Gastroesophageal sphincter (tissue), 4 donors: ENCODE measurements at places on chromosomes 12 and 14.

GRCh38 chr12:124747426-124748161, 116.1 kb downstream of the SCARB1 start:
- ATAC-seq = no peak

- no peak for ATAC-seq
These were observed 16.1 kb downstream of the ISCA2 start for GRCh38 chr14:74509587-74510222.

GRCh38 chr12:54565310-54565985, 16.0 kb downstream of the PDE1B start:
- ATAC-seq = no peak

DNA sequence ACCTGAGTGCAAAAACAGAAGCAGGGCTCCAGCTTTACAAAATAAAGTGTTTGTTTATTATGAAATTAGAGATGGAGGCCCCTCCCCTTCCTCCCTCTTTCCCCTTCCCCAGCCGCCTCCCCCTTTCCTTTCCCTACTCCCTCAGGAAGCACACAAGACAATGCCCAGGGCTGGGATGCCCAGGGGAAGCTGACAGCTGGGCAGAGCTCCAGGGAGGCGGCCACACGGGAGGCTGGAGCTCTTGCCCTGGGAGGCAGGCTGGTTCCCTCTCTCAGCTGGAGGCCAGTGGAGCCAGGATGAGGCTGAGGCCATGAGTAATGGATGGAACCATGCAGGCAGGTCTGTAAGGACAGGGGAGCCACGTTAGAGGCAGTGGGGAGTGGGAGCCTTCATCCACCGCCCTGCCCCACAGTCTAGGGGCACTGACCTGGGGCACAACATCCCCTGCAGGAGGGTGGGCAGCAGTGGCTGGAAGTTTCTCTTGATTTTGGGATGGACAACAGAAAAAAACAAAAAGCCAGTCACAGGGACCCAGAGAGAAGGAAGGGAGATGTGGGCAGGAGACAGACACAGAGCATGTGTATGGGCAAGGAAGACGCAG, 5.1 kb downstream of the PSMB11 start:
- ATAC-seq = no peak

DNA sequence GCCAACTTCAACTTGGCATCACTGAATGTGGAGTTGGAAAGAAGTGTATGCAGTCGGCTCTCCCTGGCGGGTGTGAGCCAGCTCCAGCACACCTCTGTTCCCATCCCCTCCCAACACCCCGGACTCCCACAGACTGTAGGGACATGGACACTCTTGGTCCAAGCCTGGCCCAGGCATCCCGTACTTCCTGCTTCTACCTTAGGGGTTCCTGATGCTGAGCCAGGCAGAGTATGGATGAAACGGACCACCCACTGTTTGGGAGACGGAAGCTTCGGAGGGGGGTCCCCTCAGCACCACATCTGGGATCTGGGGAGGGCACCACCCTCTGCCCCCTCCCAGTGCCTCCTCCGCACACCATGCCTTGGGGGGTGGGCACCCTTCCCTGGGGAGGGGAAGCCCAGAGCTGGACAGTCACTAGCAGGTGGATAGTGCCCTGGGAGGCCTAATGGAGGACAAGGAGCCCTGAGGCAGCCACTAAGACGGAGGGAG, 62.0 kb downstream of the LGMN start:
- ATAC-seq = no peak

GRCh38 chr12:4506870-4507269, 31.8 kb upstream of the RAD51AP1 start:
- ATAC-seq = no peak

DNA sequence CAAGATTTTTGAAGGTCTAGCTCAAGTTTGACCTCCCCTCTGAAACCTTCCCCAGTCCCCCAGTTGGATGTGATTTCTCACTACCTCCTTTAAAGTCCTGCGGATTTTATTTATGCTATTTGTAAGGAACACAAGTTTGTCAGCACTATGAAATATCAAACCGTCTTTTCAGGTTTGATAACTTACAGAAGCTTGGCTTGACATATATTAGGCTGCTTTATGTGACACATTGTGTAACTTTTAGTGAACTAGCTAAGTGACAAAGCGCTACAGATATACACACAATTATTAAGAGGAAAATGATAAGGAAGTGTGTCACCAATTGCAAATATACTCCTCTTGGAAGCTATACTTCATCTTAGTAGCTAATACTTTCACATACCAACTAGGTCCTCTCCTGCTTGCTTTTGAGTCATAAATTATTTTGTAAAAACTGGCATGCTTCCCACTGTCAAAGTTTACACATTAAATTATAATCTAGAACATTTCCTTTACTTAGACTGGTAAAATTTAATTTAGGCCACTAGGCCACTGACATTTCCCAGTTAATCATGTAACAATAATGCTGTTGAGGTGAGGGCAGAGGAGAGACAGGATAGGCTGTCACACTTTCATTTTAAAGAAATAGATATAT, 149.5 kb downstream of the TMTC3 start:
- ATAC-seq = no peak

- ATAC-seq = no peak
These were observed 164.6 kb downstream of the SLC15A5 start for GRCh38 chr12:16112612-16113560.
